ENCODE measurements at places on chromosomes 4 and X.

DNA sequence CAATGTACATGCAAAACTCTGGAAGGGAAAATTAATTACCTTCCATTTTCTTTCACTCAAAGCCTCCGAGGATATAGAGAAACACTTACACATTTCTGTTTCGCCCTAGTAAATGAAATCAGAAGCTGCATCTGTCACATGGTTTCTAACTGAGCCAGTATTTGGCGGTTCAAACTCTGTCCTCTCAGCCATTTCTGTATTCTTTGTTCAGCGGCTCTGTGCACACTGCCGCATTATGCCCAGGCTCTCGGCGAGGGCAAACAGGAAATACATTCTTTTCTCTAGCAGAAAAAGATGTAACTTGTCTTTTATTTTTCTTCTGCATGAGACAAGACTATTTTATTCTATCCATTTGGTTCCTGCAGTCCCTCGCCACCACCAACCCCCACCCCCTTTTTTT is 71.4 kb upstream of the GPM6B start:
- DNase-seq: no peak

DNA sequence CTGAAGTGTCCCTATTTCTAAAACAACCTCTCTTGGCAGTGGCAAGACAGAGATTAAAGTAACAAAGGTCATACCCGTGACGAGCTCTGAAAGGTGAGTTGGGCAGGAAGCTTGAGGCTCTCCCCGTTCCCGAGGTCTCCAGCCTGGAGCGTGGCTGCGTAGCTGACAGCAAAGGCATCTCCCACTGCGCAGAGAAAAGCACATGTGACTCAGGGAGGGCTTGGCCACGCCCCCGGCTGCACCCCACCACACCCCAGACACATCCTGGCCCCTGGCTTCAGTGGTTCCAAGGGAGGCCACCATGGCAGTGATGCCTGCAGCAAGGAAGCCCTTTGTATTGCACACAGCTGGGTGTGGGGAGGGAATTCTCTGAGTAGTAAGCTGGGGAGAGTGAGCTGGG is 23.1 kb downstream of the EVC2 start:
- no peak for DNase-seq

- no peak for DNase-seq
These were observed 3.8 kb downstream of the PLAC1 start for GRCh38 chrX:134654398-134655012.

DNA sequence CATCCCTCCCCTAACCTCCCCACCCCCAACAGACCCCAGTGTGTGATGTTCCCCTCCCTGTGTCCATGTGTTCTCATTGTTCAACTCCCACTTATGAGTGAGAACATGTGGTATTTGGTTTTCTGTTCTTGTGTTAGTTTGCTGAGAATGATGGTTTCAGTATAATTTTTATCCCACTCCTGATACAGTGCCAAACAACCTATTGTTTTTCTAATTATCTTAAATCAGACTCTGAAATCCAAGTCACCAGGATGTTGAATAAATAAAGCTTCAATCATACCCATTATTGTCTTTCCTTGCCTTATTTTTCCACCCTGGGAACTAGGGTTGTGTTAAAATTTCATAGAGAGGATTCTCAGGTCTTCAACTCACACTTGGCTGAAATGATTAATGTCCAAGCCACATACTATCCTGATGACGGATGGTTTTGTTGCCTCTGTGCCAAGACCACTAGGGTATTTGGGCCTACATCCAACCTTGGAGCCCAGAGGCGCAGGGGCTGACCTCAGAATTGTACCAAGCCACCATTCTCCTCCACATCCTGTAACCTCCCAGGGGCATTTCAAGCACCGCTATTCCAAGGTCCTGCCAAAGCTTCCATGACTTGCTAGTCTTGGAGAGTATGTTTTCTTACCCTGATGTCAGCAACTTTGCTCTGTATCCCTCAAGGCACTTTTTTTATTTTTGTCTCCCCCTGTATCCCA is 332.4 kb downstream of the ARHGAP24 start:
- no peak for DNase-seq

DNA sequence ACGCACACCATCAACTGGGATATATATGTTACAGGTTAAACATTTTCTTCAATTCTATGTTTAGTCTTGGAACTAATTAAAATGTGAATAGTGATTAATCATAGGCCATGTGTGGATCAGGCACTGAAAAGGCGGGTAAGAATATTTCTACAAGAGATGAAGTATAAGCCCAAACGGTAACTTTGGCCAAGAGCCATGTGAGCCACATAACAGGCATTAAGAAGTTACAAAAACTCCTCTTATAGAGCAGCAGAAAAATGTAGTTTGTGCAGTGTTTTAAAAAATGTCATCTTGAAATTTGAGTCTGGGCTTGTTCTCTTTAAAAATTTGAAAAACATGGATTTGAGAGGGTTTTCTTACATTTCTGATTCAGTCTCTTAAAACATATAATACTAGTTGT is 521.8 kb upstream of the DIPK2B start:
- no peak for DNase-seq
